Osteoblast (primary cell): ENCODE measurements at places on chromosomes 2 and 18. TPM values are rescaled to one million over a fixed set of nuclear protein-coding genes. Genes with fewer than 3 reads are reported as not detected.

Gene ADCYAP1
- total RNA-seq: not detected in 2 replicates

- no peak for DNase-seq
These were observed 14.7 kb downstream of the ARHGAP25 start for GRCh38 chr2:68749345-68749744.

Gene ATP6V1B1
- total RNA-seq: 0.88 and 2.5 TPM in 2 replicates

GRCh38 chr2:74685408-74685807 lies 31.4 kb downstream of the SEMA4F start:
- peak; percentile 56 for DNase-seq

GRCh38 chr2:2663401-2664036 lies 332.4 kb upstream of the MYT1L start:
- no peak for DNase-seq

Gene MRPL53
- total RNA-seq: 18.0 and 23.5 TPM in 2 replicates

- no peak for DNase-seq
These were observed 284.8 kb upstream of the CYRIA start for GRCh38 chr2:16950436-16950835.

GRCh38 chr2:79981316-79981715 lies 323.2 kb downstream of the LRRTM1 start:
- DNase-seq: no peak

DNA sequence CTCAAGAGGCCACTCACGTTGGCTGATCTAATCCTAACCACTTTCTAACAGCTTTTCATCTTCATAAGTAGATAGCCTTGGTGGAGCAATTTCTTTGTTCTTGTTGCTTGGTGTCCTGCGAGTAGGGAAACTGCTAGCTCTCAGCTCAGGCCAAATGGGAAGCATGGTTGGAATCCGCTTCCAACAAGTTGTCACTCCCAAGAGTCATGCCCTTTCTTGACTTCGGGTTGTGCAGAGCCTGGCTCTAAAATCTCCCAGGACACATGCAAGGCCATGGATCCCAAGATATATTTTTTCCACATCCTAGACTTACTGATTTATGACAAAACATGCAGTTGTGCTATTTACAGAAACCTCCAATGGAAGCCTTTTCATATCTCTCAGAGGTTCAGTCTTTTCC lies 7.3 kb upstream of the MATN3 start:
- DNase-seq: no peak

DNA sequence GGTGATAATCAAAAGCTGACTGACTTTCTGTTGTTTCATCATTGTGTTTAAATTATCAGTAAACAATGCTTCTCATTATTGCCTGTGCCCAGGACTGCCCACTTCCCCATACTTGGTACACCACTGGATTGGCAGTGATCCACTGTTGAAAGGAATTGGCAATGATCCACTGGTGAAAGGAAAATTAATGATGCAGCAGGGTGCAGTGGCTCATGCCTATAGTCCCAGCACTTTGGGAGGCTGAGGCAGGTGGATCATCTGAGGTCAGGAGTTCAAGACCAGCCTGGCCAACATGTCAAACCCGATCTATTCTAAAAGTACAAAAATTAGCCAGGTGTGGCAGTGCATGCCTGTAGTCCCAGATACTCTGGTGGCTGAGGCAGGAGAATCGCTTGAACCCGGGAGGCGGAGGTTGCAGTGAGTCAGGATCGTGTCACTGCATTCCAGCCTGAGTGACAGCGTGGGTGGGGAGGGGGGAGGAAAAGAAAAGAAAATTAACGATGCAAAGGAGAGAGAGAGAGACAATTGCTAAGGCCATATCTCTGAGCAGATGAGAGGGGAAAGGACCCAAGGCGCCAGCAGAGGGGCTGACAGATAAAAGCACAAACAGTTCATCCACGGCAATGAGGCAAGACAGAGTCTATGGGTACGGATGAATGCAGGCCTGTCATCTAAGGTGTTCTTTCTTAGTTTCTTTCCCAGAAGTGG lies 10.2 kb upstream of the GTF2A1L start:
- DNase-seq: no peak

- DNase-seq: no peak
These were observed 125.7 kb downstream of the EIPR1 start for GRCh38 chr2:3251946-3252345.

Gene TPRKB
- total RNA-seq: 16.6 and 18.9 TPM in 2 replicates

- DNase-seq: no peak
These were observed 498.5 kb upstream of the HS6ST1 start for GRCh38 chr2:128817171-128817570.

Gene KCNG3
- under 0.01 TPM in 1 of 2 replicates, not detected in the other for total RNA-seq

Gene SEMA4F
- 7.2 and 7.7 TPM in 2 replicates for total RNA-seq

Gene CPO
- not detected in 2 replicates for total RNA-seq
